ENCODE measurements at places on chromosomes 6 and 20.

DNA sequence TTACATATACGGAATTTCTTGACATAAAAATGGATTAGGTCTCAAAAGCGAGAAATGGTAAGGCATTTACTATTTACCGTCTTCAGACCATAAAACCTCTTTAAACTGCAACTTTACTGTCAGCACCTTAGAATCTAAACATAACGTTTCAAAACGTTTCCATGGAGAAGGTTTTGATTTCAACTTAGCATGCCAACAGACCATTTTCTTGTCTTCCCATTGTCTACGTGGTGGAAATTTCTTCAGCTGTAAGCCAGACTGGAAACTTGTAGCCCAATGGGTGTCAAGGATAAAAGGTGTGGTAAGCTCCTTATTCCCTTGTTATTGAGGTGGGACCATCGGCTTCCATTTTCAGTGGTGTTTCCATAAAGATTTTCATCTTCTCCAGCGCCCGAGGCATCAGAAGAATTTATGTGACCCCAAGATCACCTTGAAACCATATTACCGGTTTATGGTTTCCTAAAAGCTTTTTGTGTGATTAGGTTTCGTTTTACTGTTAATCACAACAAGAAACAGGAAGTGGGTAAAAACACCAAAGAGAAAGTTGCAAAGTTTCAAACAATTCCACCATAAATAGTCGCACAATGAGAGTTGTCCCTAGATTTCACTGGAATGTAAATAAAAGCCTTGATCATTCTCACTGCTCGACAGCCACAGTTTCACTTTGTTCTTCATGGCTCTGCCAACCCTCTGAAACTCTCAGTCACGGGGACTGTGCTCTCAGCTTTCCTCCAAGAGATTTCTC is 63.0 kb upstream of the CD2AP start:
- no peak for DNase-seq

GRCh38 chr20:3510110-3510509 is 39.3 kb downstream of the ATRN start:
- no peak for DNase-seq

GRCh38 chr6:80331522-80331921 is 225.1 kb downstream of the BCKDHB start:
- DNase-seq: no peak

GRCh38 chr20:59939879-59940128 is 301 bp downstream of the PPP1R3D start:
- no peak for DNase-seq

DNA sequence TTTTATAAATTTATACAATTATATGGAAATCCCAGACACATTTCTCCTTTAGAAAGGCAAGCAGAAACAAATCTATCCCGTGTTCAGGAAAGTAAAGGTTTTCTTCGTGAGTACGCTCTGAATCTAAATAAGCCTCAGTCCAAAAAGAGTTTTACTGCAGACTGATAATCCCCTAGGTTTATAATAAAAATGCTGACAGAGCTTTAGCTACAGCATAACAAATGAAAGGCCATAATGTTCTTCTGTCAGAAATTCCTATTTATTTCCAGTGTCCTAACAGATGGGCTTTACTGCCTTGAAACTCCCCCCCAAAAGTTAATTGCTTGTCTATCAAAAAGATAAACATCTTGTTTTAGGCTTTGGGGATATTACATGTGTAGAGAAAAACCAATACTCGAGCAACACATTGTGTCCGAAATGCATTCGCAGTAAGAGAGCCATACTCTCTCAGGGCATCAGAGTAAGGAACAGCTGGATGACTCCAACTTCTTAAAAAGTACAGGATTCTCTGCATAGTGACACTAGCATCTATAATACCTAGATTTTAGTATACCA is 109.0 kb downstream of the PRKN start:
- DNase-seq: no peak

GRCh38 chr20:24978513-24978912 is 14.0 kb downstream of the APMAP start:
- DNase-seq: no peak

- no peak for DNase-seq
These were observed 62.9 kb upstream of the KCNG1 start for GRCh38 chr20:51085769-51086168.
